ENCODE measurements at places on chromosomes 5 and 9.
A peak's percentile ranks its signal among the peaks of the same experiment; 100 is the strongest.

- peak; percentile 58 for DNase-seq
Observed at GRCh38 chr5:156383510-156384265, 56.7 kb downstream of the SGCD start.

DNA sequence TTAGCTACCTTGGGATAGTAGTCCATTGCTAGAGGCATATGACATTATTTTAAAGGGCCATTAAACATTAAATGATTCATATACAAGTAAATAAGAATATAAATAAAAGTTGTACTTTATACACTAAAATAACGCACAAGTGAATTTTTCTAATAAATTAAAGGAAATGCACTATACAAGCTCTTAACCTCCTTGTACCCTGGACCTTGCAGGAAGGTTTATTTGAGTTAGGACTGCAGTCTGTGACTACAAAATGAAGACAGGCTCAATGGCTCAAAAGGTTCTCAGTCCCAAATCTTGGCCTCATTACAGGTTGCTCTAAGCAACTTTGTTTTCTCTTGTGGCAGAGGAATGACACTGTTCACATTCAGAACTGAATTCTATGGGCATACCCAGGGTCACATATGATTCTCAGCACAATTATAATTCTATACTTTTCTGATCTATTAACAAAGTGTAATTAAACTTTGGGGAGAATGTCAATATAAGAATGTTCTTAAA lies 34.4 kb downstream of the FEM1C start:
- DNase-seq = no peak

DNA sequence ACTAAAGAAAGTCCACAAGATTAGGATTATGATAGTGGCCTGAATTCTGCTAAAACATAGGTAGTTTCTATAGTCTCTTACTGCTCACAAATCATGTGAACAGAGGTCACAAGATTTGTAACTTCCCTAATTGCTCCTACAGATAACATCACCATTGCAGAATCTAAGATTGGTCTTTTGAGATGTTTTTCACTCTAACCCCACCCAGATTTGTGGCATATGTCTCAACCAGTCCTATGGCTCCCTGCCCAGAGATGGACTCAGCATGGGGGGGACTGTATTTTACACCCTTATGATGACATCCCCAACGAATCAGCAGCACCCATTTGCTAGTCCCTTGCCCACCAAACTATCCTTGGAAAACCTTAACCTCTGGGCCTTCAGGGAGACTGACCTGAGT lies 1046.2 kb downstream of the CDH12 start:
- peak; percentile 49 for DNase-seq

GRCh38 chr5:98780390-98780789 lies 6.9 kb downstream of the RGMB start:
- DNase-seq = no peak

- peak; percentile 85 for DNase-seq
Observed at GRCh38 chr5:168951356-168951755, 349.6 kb downstream of the SLIT3 start.

DNA sequence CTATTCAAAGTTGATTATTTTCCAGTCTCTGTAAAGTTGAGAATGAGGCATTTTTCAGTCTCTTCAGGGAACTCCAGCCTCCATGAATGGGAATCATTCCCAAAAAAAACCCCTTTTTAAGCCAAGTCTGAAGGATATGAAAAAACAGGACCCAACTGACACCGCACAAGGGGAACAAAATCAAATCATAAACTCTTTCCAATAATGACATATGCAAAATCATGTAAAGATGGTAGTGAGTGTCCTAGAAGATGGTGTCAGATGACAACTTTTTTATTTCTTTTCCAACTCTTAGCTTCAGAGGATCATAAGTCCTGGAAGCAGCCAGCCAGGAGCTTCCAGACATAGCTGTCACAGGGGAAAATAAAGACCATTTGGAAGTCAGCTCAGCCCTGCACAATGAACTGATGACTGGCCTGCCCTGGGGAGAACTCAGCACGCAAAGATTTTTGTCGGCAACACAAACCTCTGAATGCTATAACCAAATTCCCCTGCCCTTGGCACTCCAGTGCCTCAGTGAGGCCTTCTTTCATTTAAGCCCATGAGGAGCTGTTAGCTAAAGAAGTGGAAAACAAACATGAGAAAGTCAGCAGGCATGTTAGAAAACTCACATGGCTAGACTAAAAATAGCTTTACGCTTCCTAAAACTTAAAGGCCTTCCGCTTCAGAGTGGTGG lies 85.4 kb downstream of the SLC1A3 start:
- DNase-seq = peak; percentile 15

- no peak for DNase-seq
Observed at GRCh38 chr9:33787839-33788238, 7.5 kb upstream of the PRSS3 start.

GRCh38 chr5:160452036-160452435 lies 30.4 kb downstream of the PTTG1 start:
- DNase-seq = no peak

- no peak for DNase-seq
Observed at GRCh38 chr9:126701813-126702140, 88.0 kb downstream of the LMX1B start.

GRCh38 chr9:101635473-101635872 lies 40.7 kb upstream of the PPP3R2 start:
- DNase-seq = no peak

DNA sequence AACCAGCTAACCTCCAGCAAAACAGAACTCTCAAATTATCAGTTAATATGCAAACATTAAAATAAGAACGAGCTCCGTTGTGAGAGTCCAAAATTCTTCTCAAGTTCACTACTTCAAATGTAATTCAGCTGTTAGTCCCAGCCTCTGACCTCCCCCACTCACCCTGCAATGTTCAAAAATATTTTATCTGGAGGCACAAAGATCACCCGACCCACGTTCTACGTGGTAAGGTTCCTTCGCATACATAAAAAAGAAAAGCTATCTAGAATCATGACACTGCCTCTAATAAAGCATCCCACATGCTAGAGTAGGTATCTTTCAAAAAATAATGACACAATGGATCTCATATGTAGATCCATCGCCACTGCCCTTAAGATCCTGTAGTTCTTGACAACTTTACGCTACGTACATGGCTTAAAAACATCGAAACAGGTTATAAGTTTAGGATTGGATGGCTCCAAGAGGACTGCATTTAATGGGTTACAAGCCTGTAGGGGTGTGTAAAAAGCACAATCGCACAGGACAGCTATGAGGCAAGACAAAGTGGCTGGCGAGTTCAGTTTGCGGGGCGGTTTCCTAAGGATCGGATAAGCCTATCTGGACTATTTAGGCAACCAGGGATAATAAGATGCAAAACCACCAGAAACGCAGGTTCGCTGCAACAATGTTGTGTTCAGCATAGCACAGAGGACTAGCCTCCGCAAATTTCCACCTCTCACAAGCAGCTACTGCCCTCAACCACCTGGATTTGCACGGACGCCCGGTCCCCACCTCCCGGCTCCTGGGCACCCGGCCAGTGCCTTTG lies 969 bp downstream of the CLK4 start:
- peak; percentile 32 for DNase-seq

GRCh38 chr9:123735376-123735775 lies 194.6 kb downstream of the DENND1A start:
- no peak for DNase-seq

DNA sequence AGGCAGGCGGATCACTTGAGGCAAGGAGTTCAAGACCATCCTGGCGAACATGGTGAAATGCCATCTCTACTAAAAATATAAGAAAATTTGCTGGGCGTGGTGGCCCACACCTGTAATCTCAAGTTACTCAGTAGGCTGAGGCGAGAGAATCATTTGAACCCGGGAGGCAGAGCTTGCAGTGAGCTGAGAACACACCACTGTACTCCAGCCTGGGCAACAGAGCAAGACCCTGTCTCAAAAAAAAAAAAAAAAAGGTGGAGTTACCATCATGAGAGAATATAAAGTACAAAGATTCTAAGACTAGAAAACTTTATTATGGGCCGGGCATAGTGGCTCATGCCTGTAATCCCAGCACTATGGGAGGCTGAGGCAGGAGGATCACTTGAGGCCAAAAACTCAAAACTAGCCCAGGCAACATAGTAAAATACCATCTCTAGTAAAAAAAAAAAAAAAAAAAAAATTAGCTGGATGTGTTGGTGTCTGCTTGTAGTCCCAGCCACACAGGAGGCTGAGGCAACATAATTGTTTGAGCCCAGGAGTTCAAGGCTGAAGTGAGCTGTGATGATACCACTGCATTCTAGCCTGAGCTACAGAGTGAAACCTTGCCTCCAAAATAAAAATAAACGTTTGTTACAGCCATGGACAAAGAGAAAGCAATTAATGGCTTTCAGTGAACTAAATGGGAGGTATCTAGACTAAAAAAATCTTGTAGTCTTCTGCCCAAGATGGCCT lies 12.9 kb downstream of the ANXA2R start:
- DNase-seq = no peak

Data from fibroblast of gingiva (primary cell).